Left lung (tissue), 14 donors: ENCODE measurements at places on chromosomes 12 and 14. TPM values are rescaled to one million over a fixed set of nuclear protein-coding genes. Genes with fewer than 3 reads are reported as not detected.

GRCh38 chr12:22014783-22015144, 31.3 kb upstream of the CMAS start:
- no peak for DNase-seq

- no peak for DNase-seq
Measured at GRCh38 chr12:62766496-62766895, 168.5 kb downstream of the PPM1H start.

DNA sequence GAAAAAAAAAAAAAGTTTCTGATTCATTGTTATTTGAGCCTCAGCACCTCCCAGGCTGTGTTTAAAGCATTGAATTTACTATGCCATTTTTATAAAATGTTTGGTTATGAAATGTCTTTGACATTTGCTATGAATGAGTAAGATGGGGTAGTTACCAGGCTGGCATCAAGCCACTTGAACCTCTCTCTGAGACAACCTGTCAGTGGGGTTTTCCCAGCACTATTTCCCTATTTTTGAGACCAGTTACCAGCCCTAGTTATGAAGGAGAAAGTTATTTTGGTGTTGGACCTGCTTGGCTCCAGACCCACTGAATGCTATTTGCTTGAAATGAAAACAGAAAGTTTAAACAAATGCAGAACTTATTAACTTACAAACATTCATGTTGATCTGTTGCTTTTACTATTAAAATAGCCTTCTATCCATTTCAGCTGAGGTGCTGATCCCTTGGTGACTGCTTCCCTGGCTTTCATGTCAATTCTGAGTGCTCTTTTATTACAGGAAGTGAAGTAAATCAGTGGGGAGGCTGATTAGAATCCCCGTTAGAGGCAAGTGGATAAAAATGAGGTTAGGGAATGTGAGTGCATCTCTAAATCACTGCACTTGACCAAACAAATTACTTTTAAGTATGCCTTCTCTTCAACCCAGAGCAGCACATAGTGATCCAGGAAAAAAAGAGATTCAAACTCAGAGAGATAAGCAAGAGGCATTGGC, 37.8 kb downstream of the LLPH start:
- DNase-seq, result no peak

- no peak for DNase-seq
Measured at GRCh38 chr12:103848143-103848542, 7.1 kb upstream of the NT5DC3 start.

Gene MYBPC1
- total RNA-seq, result 0.06 TPM
